ENCODE measurements at places on chromosomes 7 and 10.

DNA sequence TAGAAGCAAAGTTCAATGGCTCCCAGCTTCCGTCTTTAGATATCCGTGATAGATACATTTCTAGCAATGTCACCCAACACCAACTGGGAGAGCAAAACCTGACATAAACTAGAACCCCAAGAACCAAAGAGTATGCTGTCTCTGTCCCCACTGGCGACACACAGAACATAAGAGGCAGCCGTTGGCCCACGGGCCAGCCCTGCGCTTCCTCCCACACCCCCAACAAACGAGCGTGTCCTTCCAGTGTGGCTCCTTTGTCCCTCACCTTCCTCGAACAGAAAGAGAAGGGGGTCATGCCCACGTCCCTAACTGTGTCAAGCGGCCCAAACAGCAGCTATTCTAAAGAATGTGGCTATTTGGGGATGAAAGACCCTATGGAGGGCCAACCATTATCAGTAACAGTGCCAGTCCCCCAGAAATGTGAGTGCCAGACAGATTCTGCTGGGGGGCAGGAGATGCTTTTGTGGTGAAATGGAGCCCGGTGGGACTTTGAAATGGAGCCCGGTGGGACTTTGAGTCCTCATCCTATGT is 171.9 kb downstream of the USP6NL start:
- no peak for DNase-seq

DNA sequence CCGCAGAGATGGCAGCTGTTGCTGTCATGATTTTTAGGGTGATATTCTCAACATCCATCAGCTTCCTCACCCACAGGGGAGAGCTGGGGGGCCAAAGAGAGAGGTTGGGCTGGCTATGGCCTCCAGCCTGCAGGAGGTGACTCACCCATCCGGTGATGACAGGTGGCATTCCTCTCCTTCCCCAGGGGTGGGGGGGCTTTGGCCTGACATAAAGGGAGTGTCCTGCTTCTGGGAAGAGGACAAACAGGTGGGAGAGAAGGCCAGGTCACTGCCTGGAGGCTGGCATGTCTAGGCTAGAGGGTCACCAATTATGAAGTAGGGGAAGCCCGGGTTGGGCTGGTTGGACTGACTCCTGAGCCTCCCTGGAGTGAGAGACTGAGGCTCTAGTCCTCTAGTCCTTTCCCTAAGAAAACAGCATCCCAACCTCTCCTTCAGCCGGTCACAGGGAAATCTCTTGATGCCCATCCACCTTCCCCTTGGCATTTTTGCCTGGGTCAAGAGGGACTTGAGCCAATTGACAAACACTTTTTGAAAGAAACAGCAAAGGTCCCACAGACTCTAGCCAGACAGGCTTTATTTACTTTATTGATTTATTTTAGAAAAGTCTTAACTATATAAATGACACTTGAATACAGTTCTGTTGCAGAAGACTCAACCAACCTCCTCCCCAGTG is 79.8 kb upstream of the ZNF716 start:
- DNase-seq: no peak

- no peak for DNase-seq
Observed at GRCh38 chr7:149816794-149817193, 21.4 kb upstream of the ZNF862 start.

GRCh38 chr7:87144173-87144657 is 8.0 kb upstream of the DMTF1 start:
- no peak for DNase-seq

GRCh38 chr10:31018962-31019361 is 12.7 kb downstream of the ZNF438 start:
- DNase-seq: no peak

GRCh38 chr7:155358066-155358947 is 60.6 kb downstream of the INSIG1 start:
- DNase-seq: no peak

DNA sequence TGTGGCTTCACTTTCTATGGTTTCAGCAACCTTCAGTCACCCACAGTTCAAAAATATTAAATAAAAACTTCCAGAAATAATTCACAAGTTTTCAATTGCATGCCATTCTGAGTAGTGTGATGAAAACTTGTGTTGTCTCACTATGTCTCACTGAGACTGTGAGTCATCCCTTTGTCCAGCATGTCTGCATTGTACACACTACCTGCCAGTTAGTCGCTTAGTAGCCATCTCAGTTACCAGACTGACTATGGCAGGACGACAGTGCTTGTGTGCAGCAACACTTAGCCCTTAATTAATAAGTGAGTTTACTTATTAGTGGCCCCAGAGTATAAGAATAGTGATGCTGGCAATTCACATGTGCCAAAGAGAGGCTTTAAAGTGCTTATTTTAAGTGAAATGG is 22.5 kb downstream of the CCDC186 start:
- DNase-seq: no peak

DNA sequence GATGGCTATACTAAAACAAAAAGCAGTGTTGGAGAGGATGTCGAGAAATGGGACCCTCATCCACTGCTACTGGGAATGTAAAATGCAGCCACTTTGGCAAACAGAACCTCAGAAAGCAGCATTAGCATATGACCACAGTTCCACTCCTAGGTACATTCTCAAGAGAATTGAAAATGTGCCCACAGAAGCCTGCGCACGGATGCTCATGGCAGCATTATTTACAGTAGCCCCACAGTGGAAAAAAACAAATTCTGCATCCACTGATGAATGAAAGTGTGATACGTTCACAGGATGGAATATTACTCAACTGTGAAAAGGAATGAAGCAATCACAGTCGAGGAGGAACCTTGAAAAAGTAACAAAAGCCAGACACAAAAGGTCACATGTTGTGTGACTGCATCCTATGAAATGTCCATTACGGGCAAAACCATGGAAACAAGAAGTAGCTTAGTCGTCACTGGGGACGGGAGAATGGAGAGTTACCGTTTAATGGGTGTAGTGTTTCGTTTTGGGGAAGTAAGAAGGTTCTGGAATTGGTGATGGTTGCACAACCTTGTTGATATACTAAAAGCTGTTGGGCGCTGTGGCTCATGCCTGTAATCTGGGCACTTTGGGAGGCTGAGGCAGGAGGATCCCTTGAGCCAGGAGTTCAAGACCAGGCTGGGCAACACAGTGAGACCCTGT is 2.5 kb upstream of the UPK3B start:
- peak; percentile 62 for DNase-seq

DNA sequence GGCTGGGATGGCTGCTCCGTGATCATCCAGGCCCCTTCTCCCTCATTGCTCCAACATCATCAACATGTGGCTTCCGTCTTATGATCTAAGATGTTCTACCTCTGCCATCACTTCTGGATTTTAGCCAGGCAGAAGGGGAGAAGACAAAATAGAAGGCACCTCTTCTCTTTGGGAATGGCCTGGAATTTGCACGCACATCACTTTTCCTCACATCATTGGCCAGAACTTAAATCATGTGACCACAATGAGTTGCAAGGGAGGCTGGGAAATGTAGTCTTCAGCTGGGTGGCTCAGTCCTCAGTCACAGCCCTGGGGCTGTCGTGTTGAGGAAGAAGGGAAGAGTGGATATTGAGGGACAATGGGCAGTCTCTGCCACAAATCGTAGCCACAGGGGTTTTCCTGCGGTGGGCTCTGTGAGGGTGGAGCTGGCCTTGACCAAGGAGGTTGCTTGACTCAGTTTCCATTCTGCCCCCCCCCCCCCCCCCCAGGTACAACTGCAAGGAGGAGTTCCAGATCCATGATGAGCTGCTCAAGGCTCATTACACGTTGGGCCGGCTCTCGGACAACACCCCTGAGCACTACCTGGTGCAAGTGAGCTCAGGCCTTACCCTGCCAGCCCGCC is 50.3 kb downstream of the PALD1 start:
- no peak for DNase-seq

DNA sequence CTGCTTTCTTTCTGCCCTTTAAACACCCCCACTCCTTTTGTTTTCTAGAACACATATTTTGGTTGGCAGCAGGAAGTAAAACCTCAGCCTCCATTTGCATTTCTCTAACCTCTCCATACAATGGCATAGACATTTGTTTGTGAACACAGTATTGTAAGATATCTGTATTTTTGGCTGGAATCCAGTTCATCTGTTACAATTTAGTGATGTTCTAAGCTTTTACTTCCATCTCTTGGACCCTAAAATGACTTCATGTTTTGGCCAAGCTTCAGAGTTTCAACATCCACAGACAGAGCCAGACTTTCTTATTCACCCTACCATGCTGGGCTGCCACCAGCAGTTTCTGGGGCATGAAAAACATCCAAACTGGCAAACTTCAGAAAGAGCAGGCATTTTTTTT is 21.1 kb upstream of the AUTS2 start:
- no peak for DNase-seq

DNA sequence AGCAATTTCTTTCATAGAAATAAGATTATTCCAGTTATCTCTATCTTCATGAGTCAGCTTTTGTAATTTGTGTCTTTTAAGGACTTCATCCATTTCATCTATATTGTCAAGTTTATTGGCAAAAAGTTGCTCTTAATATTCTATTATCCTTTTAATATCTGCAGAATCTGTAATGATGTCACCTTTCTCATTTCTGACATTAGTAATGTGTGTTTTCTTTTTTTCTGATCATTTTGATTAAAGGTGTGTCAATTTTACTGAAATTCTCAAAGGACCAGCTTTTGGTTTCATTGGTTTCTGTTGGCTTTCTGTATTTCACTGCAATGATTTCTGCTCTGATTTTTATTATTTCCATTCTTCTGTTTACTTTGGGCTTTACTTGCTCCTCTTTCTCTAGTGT is 17.9 kb upstream of the OR2AE1 start:
- DNase-seq: no peak

- DNase-seq: no peak
Observed at GRCh38 chr10:14588084-14588937, 186.4 kb downstream of the FAM107B start.

DNA sequence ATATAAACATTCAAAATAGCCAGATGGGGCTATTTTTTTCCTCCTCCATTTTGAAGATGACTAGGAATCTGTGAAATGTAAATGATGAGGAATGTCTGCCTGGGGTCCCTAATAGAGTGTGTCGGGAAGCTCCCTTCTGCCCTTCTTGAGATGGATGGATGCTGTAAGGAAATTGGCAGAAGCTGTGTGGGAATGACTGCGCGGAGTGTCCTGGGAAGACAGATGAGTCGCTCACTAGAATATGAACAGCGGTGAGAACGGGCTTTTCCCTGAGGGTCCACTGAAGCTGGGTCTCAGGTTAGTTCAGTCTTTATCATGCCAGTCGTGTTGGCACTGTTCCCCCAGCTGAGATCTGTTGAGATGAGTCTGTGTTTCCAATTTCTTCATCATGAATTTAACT is 75.1 kb upstream of the PLPP4 start:
- no peak for DNase-seq

DNA sequence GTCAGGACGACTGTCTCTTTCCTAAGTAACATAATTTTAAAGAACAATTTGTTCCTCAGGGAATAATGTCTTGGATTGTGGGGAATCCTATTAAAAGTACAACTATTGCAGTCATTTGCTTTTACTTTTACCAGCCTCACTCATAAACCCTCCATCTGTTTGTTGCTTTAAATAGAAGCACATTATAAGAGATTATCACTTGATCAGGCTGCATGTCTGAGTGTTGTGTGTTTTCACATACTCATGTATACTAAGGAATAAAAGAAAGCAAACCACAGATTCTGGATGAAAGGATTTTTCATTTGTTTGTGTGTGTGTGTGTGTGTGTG is 1077.8 kb downstream of the KCNMA1 start:
- no peak for DNase-seq
